ENCODE measurements at places on chromosomes 12 and 14. TPM values are rescaled to one million over a fixed set of nuclear protein-coding genes. Genes with fewer than 3 reads are reported as not detected.

- no peaks in the 10 kb centered on the region for H3K27me3 ChIP-seq
- H3K36me3 ChIP-seq: no peaks in the 10 kb centered on the region
- DNase-seq: no peak
- peaks cover 16% of the 10 kb centered on the region for H3K4me1 ChIP-seq
- peak overlapping the region; percentile 90 for H3K27ac ChIP-seq
These were observed 563 bp downstream of the DCP1B start for GRCh38 chr12:2003676-2004112.

DNA sequence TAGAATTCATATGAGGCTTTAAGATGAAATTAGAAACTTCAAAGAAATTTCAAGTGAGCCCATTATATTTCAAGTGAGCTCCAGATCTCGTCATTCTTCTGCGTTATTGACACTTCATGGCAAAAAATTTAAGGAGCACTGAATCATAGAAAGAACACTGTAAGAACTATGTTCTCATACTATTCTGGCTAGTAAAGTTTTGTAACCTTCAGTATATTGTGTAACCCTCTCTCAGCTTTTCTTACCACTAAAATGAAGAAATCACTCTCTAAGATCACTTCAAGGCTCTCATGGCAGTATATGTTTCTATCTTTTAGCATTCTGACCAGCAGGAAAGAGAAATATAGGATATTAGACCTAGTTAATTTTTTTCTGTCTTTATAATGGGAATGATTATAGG, 6.3 kb downstream of the GPHN start:
- H3K4me3 ChIP-seq: no peak overlapping the region
- H3K4me1 ChIP-seq: peaks cover 6% of the 10 kb centered on the region
- H3K27me3 ChIP-seq: no peaks in the 10 kb centered on the region
- H3K27ac ChIP-seq: no peak overlapping the region
- no peak for DNase-seq

DNA sequence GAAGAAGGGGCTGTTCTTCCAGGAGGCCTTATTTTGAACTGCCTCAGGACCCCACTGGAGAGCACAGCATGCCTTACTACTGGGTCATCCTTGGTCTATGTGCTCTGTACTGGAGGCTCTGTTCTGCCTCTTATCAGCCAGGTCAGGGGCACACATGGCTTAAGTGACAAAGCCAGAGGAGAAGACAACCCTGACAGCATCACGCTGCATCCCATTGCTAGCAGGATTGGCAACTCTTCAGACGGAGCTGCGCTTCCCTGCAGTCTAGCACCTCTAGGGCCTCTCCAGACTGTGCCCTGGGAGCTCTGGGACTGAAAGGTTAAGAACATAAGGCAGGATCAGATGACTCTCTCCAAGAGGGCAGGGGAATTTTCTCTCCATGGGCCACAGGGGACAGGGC, 17.3 kb upstream of the TIGAR start:
- DNase-seq: no peak
- H3K4me3 ChIP-seq: no peak overlapping the region
- peaks cover 5% of the 10 kb centered on the region for H3K36me3 ChIP-seq
- peak overlapping the region; percentile 75 for H3K27ac ChIP-seq
- H3K4me1 ChIP-seq: peaks cover 62% of the 10 kb centered on the region
- no peaks in the 10 kb centered on the region for H3K27me3 ChIP-seq

- DNase-seq: no peak
- no peaks in the 10 kb centered on the region for H3K27me3 ChIP-seq
- H3K4me3 ChIP-seq: no peak overlapping the region
- no peaks in the 10 kb centered on the region for H3K36me3 ChIP-seq
- H3K27ac ChIP-seq: no peak overlapping the region
These were observed 507.4 kb upstream of the TBX3 start for GRCh38 chr12:115191342-115191741.

DNA sequence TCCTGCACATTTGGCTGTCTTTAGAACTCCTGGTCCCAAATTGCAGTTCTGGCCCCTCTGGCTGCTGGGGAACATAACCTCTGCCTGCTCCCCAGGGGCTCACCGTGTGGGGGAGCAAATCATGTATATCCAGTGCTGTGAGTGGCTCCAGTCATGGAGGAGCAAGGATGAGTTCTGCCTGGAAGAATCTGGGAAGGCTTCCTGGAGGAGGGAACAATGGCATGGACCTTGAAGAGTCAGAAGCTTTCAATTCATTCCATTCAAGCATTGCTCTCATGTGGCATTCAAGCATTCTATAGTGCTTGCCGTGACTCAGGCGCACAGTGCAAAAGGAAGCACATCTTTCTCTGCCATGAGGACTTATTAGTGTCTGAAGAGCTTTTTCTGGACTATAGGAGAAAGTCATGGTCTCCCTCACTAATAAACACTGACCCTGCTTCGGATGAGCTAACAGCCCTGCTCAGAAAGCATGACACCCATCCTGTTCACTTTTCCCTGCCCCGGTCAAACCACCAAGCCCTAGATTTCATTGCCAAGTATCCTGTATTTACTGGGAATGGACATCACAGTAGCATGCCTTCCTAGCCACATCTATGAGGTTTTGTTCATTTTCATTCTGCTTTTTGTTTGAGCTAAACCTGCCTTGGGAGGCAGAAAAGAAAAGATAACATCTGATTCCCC, 3.5 kb downstream of the IFI27 start:
- H3K36me3 ChIP-seq: no peaks in the 10 kb centered on the region
- peak overlapping the region; percentile 92 for H3K27ac ChIP-seq
- no peaks in the 10 kb centered on the region for H3K27me3 ChIP-seq
- H3K4me3 ChIP-seq: no peak overlapping the region
- DNase-seq: no peak

GRCh38 chr12:25855716-25856115, 102.8 kb upstream of the RASSF8 start:
- no peak overlapping the region for H3K4me3 ChIP-seq
- H3K36me3 ChIP-seq: no peaks in the 10 kb centered on the region
- no peaks in the 10 kb centered on the region for H3K27me3 ChIP-seq
- no peak overlapping the region for H3K27ac ChIP-seq
- no peak for DNase-seq

GRCh38 chr14:37081218-37081617, 91.2 kb downstream of the SLC25A21 start:
- H3K27me3 ChIP-seq: no peaks in the 10 kb centered on the region
- no peak overlapping the region for H3K27ac ChIP-seq
- DNase-seq: no peak
- no peaks in the 10 kb centered on the region for H3K4me1 ChIP-seq
- no peak overlapping the region for H3K4me3 ChIP-seq

DNA sequence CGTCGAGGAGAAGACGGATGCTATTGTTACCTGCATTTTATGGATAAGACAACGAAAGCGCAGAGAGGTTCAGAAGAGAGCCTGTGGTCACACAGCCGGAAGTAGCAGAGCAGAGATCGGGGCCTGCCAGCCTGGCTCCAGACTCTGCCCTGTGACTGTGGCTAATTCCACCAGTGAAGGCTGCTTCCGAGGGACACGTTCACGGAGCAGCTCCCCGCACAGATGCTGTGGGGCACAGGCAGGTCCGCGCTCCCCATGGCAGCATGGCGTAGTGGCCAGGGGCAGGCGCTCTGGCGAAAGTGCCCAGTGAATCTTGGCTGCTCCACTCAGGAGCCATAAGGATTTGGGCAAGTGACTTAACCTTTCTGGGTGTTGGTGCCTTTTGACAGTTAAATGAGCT, 9.8 kb downstream of the RIMBP2 start:
- H3K27ac ChIP-seq: no peak overlapping the region
- no peaks in the 10 kb centered on the region for H3K36me3 ChIP-seq
- no peaks in the 10 kb centered on the region for H3K4me1 ChIP-seq
- no peaks in the 10 kb centered on the region for H3K27me3 ChIP-seq
- no peak for DNase-seq

DNA sequence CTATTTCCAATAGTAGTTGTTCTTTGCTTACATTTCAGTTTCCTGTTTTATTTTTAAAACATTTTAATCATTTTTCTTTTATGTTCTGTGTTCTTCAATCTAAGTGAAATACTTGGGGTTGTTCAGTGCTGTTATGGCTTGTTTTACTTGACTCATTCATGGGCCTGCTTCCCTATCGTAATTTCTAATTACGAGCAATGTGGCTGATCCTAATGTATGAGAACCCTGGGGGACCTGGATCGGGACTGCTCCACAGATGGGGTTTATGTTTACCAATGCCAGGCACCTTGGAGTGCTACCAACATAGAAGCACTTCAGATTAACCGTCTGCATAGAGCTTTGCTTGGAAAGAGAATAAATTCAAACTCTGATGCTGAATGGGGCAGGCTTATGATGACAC, 29.8 kb downstream of the TECPR2 start:
- no peaks in the 10 kb centered on the region for H3K27me3 ChIP-seq
- H3K27ac ChIP-seq: no peak overlapping the region
- no peak overlapping the region for H3K4me3 ChIP-seq
- peaks cover 20% of the 10 kb centered on the region for H3K4me1 ChIP-seq
- H3K36me3 ChIP-seq: no peaks in the 10 kb centered on the region

DNA sequence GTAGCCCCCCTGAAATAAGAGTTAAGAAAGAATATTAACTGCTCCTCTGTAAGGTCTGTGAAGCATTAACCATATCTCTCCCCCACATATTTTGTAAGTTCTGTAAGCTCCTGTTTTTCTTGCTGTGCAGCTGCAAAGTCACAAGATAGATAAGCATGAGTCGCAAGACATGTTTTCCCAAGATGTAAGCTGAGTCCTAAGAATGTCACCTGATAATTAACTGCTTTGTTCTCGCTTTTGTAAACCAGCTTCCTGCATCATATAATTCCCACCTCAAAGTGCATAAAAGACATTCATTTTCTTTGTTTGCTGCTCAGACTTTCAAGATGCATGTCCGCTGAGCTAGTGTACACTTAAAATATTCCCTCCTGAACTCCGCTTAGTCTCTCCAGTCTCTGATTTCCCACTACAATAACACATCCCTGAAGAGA, 27.0 kb upstream of the PHC1 start:
- H3K27ac ChIP-seq: no peak overlapping the region
- H3K4me1 ChIP-seq: no peaks in the 10 kb centered on the region
- H3K27me3 ChIP-seq: no peaks in the 10 kb centered on the region

GRCh38 chr12:50934981-50935807, 17.1 kb upstream of the HIGD1C start:
- H3K27me3 ChIP-seq: no peaks in the 10 kb centered on the region
- H3K27ac ChIP-seq: peak overlapping the region; percentile 75
- DNase-seq: no peak
- H3K4me1 ChIP-seq: peaks cover 56% of the 10 kb centered on the region

GRCh38 chr14:36226164-36226563, 49.6 kb upstream of the PTCSC3 start:
- no peaks in the 10 kb centered on the region for H3K36me3 ChIP-seq
- peaks cover 15% of the 10 kb centered on the region for H3K4me1 ChIP-seq
- no peak overlapping the region for H3K4me3 ChIP-seq
- no peak overlapping the region for H3K27ac ChIP-seq
- no peak for DNase-seq
- H3K27me3 ChIP-seq: no peaks in the 10 kb centered on the region

DNA sequence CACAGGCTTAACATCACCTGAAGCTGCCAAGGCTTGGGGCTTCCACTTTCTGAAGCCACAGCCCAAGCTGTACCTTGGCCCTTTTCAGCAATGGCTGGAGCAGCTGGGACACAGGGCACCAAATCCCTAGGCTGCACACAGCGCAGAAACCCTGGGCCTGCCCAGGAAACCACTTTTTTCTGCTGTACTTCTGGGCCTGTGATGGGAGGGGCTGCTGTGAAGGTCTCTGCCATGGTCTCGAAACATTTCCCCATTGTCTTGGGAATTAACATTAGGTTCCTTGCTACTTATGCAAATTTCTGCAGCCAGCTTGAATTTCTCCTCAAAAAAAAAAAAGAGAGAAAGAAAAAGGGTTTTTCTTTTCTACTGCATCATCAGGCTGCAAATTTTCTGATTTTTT, 219.1 kb downstream of the RPL10L start:
- no peak overlapping the region for H3K4me3 ChIP-seq
- no peaks in the 10 kb centered on the region for H3K27me3 ChIP-seq
- H3K27ac ChIP-seq: no peak overlapping the region
- DNase-seq: no peak

- H3K4me1 ChIP-seq: no peaks in the 10 kb centered on the region
- no peaks in the 10 kb centered on the region for H3K36me3 ChIP-seq
- no peaks in the 10 kb centered on the region for H3K27me3 ChIP-seq
- no peak for DNase-seq
- H3K27ac ChIP-seq: no peak overlapping the region
These were observed 10.7 kb downstream of the CCDC63 start for GRCh38 chr12:110857528-110857927.

DNA sequence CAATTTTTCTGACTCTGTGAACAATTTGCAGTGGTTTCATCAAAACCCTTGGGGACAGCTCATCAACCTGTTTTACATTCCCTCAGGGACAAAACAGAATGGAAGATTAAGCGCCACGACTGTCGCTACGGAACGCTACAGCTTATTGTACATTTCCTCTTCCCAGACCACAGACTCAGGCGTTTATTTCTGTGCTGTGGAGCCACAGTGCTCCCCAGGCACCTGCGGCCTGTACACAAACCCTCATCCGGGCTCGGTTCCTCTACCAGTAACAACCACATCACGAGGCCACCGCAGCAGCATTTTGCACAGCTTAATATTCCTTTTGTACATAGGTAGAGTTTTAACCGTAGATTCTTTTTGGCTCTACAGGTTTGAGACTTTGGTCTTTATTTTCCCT, 397.4 kb upstream of the OR4E1 start:
- H3K27me3 ChIP-seq: no peaks in the 10 kb centered on the region
- H3K4me3 ChIP-seq: no peak overlapping the region
- H3K27ac ChIP-seq: no peak overlapping the region
- no peaks in the 10 kb centered on the region for H3K36me3 ChIP-seq
- H3K4me1 ChIP-seq: no peaks in the 10 kb centered on the region
- DNase-seq: peak; percentile 40

GRCh38 chr12:16602412-16602811, 3.5 kb downstream of the LMO3 start:
- H3K4me1 ChIP-seq: no peaks in the 10 kb centered on the region
- no peaks in the 10 kb centered on the region for H3K36me3 ChIP-seq
- H3K4me3 ChIP-seq: no peak overlapping the region
- peak overlapping the region; percentile 76 for H3K27ac ChIP-seq
- peaks cover 36% of the 10 kb centered on the region for H3K27me3 ChIP-seq
- DNase-seq: no peak

Gene KRT82
- total RNA-seq: not detected

Gene SLC5A8
- not detected for total RNA-seq

Gene NKX2-1
- total RNA-seq: not detected

Gene RPL10L
- total RNA-seq: 15.1 TPM

Gene RIMBP2
- 3.3 TPM for total RNA-seq

Gene TMEM233
- total RNA-seq: 0.27 TPM

Gene GARIN6
- not detected for total RNA-seq

Gene PLCZ1
- not detected for total RNA-seq

Gene PCED1B
- total RNA-seq: 2.7 TPM

Gene KRT85
- total RNA-seq: not detected

All from transverse colon (tissue), 4 donors.